ENCODE measurements at places on chromosomes 6 and 20. TPM values are rescaled to one million over a fixed set of nuclear protein-coding genes. Genes with fewer than 3 reads are reported as not detected.

Gene RGS19
- 10.5 TPM for total RNA-seq

Gene SIRPB1
- total RNA-seq: 6.7 TPM

Gene BCAS1
- 0.17 TPM for total RNA-seq

Gene KCNK5
- total RNA-seq: 2.3 TPM

Gene ADGRF4
- total RNA-seq: 0.10 TPM

Gene SLC17A9
- total RNA-seq: 0.65 TPM

Gene SOX4
- 103 TPM for total RNA-seq

Gene TRIM10
- under 0.01 TPM for total RNA-seq

Gene BPIFB1
- total RNA-seq: not detected

Gene PAK5
- total RNA-seq: not detected

Gene RSPO4
- total RNA-seq: 0.05 TPM

Gene BMP6
- 0.69 TPM for total RNA-seq

Gene CYP39A1
- 5.2 TPM for total RNA-seq

Gene TCP11
- 0.60 TPM for total RNA-seq

Measured in renal cortical epithelial cell (primary cell).